Kidney capillary endothelial cell (primary cell): ENCODE measurements at places on chromosomes 11 and 22.

DNA sequence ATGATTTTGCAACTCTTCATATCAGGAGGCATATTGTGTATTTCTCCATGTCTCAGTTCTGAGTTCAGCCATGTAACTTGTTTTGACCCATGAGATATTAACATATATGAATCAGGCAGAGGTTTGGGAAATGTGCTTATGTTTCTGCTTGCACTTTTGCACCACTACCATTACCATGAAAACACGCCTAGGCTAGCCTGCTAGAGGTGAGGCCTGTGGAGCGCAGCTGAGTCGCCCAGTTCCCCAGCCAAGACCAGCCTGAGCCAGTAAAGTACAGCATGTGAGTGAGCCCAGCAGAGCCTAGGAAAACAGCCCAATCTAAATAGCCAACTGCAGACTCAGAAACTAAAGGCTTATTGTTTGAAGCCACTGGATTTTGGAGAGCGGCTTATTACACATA is 18.4 kb upstream of the MYOD1 start:
- DNase-seq, result no peak

DNA sequence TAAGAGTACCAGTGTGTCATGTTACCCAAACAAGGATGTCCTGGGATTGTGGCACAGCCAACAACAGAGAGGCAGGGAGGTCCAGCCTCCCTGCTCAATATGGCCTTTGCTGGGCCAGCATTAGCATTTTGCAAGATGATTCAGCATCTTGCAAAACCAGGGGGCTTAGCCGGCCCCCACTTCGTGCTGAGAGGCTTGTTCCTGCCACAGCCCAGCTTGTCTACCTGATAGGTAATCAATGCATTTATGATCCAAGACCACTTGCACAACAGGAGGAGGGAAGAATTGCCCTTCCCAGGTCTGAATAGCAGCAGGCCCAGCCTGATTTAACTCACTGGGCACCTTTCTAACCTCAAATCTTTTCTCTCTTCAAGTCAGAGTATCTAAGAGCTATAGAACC is 189.0 kb upstream of the SYT13 start:
- no peak for DNase-seq

DNA sequence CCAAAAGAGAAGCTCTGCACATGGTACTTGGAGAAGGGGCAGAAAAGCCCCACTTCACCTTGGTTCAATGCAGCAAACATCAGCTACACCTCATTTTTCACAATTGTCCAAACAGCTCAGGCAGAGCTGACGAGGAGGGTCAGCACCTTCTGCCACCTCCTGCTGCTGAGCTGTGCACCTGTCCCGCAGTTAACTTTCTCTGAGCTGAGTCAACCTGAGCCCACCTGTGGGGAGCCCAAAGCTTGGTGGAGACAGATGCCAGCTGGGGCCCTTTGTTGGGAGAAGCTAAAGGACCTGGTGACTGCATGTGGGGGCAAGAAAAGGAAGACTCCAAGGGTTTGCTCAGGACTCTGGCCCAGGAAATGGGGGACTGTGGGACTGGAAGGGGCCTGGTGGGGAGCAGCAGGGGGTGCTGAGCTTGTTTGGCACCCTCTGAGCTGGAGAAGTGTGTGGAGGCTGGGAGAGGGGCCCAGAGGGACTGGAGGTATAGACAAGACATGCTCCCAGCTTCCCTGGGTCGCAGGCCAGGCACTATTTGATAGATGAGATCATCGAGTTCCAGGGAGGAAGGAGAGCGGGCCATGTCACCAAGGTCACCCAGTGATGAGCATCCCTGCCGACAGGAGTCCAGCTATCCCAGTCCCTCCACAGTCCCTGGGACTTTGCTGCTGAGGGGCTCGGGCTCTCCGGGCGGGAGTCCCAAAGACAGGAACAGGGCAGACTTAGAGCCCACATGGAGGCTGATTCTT is 53.5 kb downstream of the KCNJ4 start:
- DNase-seq, result no peak

- DNase-seq, result no peak
These were observed 164.7 kb upstream of the GUCY1A2 start for GRCh38 chr11:107182978-107183377.

- peak; percentile 60 for DNase-seq
These were observed 322.8 kb upstream of the SYN3 start for GRCh38 chr22:33380789-33381530.

DNA sequence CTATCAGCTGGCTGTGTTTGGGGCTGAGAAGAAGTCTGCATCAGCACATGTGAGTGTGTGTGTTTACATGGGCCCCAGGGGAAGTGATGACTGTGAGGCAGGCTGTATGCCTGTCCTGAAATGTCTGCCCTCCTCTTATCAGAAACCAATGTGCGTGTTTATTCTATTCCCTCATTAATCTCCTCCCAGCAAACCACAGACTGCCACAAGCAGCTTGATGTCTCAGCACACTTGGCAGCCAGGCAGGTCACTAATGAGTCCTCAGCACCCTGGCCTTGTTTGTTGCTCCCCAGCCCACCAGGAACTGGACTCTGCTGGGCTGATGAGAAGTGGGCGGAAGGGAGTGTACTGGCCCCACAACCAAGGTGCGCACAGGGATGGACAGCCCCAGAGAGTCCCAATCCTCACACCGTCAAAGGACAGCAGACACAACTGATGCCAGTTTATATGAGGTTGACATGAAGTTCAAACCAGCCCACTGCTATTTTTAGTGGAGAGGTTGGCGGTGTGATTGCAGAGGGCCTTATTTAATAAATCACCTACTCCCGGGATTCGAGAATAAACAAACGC is 225.8 kb downstream of the ETS1 start:
- no peak for DNase-seq

- no peak for DNase-seq
These were observed 5.3 kb upstream of the JAML start for GRCh38 chr11:118230088-118230487.

GRCh38 chr11:78694152-78694551 is 119.5 kb upstream of the NARS2 start:
- no peak for DNase-seq

GRCh38 chr11:125373426-125374391 is 122.4 kb downstream of the FEZ1 start:
- DNase-seq, result no peak

DNA sequence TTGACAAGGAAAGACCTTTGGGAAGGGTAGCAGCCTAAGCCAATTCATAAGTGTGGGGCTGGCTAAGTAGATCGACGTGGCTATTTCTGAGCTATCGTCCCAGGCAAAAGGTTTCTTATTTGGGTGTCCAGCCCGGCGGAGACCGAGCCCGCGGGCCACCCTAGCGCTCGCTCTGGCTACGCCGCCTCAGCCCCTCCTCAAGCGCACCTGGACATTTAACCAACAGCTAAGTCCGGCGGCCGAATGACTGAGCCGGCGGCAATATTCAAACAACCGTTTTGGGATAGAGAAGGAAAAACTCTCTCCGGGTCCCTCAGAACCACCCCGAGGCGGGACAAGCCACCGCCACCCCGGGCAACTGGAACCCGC is 457 bp downstream of the RNF141 start:
- DNase-seq, result peak; percentile 18

- no peak for DNase-seq
These were observed 41.9 kb downstream of the LRP5 start for GRCh38 chr11:68354148-68354872.

- no peak for DNase-seq
These were observed at the start of gene MOB2 for GRCh38 chr11:1486054-1486825. TSS of gene MOB2 (minus strand) at chr11:1486779. CDS start at chr11:1486556, 223 bp downstream.

GRCh38 chr22:46788441-46789172 is 26.2 kb downstream of the TBC1D22A start:
- no peak for DNase-seq

- DNase-seq, result no peak
These were observed at the start of gene SCGB1D4 for GRCh38 chr11:62298975-62299374. TSS of gene SCGB1D4 (minus strand) at chr11:62299075. CDS start at chr11:62299010, 65 bp downstream.

- no peak for DNase-seq
These were observed 80.0 kb upstream of the EIF3D start for GRCh38 chr22:36608987-36609386.

DNA sequence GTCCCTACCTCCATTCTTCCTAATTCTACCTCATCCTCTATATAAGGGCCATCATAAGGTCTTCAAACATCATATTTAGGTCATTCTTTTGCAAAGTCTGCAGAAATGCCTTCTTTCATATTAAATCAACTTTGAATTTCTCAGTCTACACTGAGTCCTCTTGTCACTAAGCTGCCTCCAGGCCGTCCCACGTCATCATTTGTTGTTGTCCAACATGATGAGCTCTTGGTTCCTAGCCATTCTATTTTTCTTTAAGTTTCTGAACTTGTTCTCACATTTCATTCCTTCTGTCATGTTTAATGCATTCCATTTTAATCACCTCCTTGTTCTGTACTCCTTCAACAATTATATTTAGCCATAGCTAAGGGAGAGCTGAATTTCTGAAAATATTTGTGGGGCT is 59.2 kb upstream of the PGR start:
- DNase-seq, result no peak

- DNase-seq, result no peak
These were observed 90.9 kb downstream of the PDHX start for GRCh38 chr11:35007277-35007676.

- DNase-seq, result no peak
These were observed 13.9 kb downstream of the STX3 start for GRCh38 chr11:59769111-59769510.

- DNase-seq, result no peak
These were observed 74.9 kb upstream of the LRRC4C start for GRCh38 chr11:41534391-41534790.

DNA sequence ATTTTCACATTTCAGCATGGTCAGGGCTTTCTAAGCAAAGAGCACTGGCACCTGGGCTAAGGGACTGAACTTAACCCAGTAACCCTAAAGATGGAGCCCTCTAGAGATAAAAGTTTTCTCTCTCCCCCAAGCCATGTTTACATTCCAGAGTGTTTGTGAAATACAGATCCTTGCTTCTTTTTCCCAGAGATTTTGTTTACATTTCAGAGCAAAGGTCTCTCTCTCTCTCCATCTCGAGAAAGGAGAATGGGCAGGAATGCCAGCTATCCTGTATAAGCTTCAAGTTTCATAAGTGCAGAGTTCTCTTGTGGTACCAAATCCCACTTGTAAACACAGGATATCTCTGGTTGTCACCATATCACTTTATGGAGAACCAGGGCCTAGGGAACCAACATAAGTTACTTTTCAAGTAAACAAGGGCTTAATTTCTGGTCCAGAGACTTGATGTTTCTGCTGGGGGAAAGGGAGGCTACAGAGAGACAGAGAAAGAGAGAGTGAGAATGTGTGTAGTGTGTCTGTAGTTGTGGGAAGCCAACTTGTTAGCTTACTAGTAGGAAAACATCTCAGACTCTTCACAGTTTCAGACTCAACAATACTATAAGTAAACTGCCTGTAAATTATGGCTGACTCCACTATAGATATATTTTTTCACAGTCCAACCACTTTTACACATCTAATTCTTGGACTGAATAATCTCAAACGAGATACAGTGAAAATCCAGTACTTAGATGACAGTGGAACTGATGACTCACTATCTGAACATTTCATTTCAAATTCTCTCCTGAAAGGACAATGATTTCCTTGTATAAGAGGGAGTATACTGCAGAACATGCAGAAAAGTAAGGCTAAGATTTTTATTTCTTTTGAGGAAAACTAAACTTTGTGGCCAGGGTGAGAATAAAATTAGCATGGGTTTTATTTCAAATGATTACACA is 76.2 kb downstream of the ARHGAP32 start:
- no peak for DNase-seq

DNA sequence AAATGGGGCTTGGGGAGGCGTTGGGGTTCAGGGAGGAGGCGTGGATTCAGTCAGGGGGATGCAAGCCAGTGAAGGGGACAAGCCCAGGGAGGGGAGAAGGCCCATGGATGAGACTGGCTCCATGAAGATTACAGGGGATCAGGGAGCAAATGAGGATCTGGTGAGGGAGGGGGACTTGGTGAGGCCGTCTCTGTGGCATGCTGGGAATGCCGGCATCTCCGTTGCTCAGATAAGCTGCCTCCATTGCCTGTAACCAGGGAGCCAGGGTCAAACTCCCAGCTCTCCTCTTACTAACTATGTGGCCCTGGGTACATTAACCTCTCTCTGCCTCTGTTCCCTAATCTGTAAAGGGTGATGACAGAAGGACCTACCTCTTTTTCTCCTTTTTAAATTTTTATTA is 38.7 kb downstream of the TPBGL start:
- DNase-seq, result no peak

DNA sequence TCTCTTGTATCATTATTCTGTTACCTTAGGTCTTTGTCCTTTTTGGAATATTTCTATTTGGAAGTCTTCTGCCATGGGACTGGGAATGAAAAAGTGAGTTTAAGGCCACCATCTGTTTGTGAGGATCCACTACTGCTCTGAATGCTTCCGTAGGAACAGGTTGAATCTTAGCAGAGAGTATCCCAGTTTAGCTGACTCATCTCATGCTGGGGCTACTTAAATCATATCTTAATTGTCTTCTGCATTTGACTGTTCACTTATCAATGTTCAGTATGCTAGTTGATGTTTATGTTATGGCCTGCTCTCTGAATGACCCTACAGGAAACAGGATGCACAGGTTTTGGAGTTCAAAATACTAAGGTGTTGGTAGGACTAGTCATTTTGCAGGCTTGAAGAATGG is 1.4 kb upstream of the OR52I2 start:
- no peak for DNase-seq

DNA sequence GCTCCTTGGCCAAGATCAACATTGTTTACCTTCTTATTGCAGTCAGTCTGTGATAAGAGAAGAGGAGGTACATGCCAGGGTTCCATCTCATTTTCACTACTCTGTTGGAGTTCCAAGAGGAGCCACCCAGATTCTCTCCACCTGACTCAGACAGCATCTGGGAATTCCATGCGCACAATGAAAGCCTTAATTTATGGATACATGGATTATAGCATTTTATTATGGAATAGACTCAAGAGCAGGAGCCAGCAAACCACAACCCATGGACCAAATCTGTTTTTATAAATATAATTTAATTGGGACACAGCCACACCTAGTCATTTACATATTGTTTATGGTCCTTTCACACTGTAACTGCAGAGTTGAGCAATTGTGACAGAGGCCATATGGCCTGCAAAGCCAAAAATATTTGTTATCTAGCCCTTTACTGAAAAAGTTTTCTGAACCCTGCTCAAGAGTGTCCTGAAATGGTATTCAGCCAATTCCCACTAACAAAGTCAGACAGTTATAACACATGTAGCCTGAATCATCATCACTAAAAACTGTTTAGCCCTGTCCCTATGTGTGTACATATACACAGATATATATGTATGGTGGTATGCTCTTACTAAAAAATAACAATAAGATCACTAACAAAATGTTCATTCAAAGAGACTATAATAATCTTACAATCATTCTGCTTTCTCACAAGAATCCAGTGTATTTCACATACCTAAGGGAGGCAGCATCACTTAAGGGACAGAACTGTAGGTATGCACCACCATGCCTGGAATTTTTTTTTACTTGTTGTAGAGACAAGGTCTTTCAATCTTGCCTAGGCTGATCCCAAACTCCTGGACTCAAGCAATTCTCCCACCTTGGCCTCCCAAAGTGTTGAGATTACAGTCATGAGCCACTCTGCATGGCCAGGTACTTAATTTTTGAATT is 104.5 kb upstream of the TEAD1 start:
- no peak for DNase-seq

GRCh38 chr22:35510481-35510934 is 30.1 kb upstream of the RASD2 start:
- DNase-seq, result peak; percentile 3
